ENCODE measurements at places on chromosomes 11 and 22. TPM values are rescaled to one million over a fixed set of nuclear protein-coding genes. Genes with fewer than 3 reads are reported as not detected.

DNA sequence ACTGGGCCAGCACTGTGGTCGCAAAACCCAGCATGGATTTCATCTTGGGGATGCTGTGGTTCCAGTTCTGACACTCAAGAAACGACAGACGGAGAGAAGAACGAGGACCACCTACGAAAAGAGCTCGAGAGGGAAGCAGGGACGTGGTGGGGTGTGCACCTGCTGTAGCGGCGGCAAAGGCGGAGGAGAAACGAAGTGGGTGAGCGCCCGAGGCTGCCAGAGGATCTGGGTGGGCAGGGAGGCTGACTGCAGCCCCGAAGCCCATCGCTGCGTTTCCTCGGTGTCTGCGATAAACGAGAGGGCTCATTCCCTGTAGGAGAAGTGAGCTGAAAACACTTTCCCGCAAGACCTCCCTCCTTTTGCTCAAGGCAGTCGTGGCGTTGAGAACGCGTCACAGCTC lies 246.1 kb downstream of the OR4C45 start:
- no peak for DNase-seq

- no peak for DNase-seq
Measured at GRCh38 chr11:64003807-64004589, 17.8 kb downstream of the OTUB1 start.

GRCh38 chr11:125272821-125273220 lies 108.3 kb downstream of the PKNOX2 start:
- DNase-seq: no peak

The TTLL12 gene
- 10.8 TPM for total RNA-seq

The MPPED2 gene
- total RNA-seq: 30.7 TPM

The GRM5 gene
- 104 TPM for total RNA-seq

- no peak for DNase-seq
Measured at GRCh38 chr22:40176921-40177737, 596 bp upstream of the TNRC6B start.

- DNase-seq: no peak
Measured at GRCh38 chr11:71245601-71246391, 6.6 kb downstream of the SHANK2 start.

The ASCL2 gene
- total RNA-seq: 0.20 TPM

GRCh38 chr11:78219493-78220217 lies 30.9 kb downstream of the USP35 start:
- no peak for DNase-seq

GRCh38 chr11:120909676-120910416 lies 114.1 kb upstream of the TBCEL start:
- no peak for DNase-seq

GRCh38 chr11:121795174-121795573 lies 320.8 kb downstream of the BLID start:
- DNase-seq: peak; percentile 95

The TSPAN32 gene
- total RNA-seq: 2.5 TPM

The PCNX3 gene
- total RNA-seq: 15.3 TPM

The IGF2 gene
- total RNA-seq: 558 TPM

- DNase-seq: no peak
Measured at GRCh38 chr11:111795334-111795985, 29.3 kb upstream of the PPP2R1B start.

- no peak for DNase-seq
Measured at GRCh38 chr22:48045369-48045768, 1282.9 kb downstream of the TBC1D22A start.

- DNase-seq: peak; percentile 20
Measured at GRCh38 chr22:34834059-34834458, 231.9 kb upstream of the ISX start.

- no peak for DNase-seq
Measured at GRCh38 chr22:49936018-49936972, 17.9 kb downstream of the CRELD2 start.

The ART5 gene
- 0.40 TPM for total RNA-seq

DNA sequence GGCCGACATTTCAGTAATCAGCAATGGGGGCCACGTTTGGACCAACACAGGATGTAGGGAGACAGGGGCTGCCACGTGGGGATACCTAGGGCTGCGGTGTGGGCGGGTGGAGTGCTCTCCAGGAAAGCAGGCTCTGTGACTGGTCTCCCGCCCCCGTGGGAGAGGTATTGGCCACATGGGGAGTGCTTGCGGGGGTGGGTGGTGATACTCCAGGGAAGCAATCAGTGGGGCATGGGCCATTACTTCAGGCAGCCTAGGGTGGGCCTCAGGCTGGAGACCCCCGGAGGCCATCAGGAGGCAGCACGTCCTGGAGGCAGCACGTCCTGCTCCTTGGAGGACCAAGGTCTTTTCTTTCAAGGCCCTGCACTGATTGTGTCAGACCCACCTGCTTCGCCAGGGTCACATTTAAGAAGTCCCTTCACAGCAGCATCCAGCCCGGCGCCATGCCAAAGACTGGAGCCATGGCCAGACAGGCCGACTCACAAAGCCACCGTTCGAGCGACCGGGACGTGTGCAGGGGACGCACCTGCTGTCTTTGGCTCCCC lies 3.0 kb upstream of the MUC2 start:
- no peak for DNase-seq

The APOL5 gene
- 0.39 TPM for total RNA-seq

- no peak for DNase-seq
Measured at GRCh38 chr22:49253656-49254055, 574.0 kb downstream of the BRD1 start.

The HBD gene
- total RNA-seq: 1.2 TPM

- DNase-seq: no peak
Measured at GRCh38 chr11:17402486-17402885, 14.0 kb upstream of the KCNJ11 start.

GRCh38 chr11:102620179-102620578 lies 5.0 kb downstream of the MMP20 start:
- DNase-seq: no peak

The HOATZ gene
- total RNA-seq: 29.5 TPM

The CALCA gene
- 2.5 TPM for total RNA-seq

The GRK2 gene
- 44.6 TPM for total RNA-seq

The CENPM gene
- 5.2 TPM for total RNA-seq
